Right renal cortex interstitium (tissue), 3 donors: ENCODE measurements at places on chromosomes 3 and 15. TPM values are rescaled to one million over a fixed set of nuclear protein-coding genes. Genes with fewer than 3 reads are reported as not detected.

ZNF770 gene
- 68.7 TPM for polyA plus RNA-seq

PIERCE2 gene
- polyA plus RNA-seq: 6.7 TPM

BSN gene
- polyA plus RNA-seq: 0.93 TPM

SPINK8 gene
- polyA plus RNA-seq: not detected

PCLAF gene
- polyA plus RNA-seq: 37.3 TPM

CASR gene
- 21.2 TPM for polyA plus RNA-seq

GOLGA6D gene
- polyA plus RNA-seq: not detected

GHSR gene
- polyA plus RNA-seq: not detected

SUSD5 gene
- polyA plus RNA-seq: 5.6 TPM

CRABP1 gene
- 53.8 TPM for polyA plus RNA-seq

CATSPER2 gene
- 4.0 TPM for polyA plus RNA-seq

OXTR gene
- 0.80 TPM for polyA plus RNA-seq

GABRR3 gene
- not detected for polyA plus RNA-seq

TOMM70 gene
- 73.2 TPM for polyA plus RNA-seq

RPL39L gene
- 19.2 TPM for polyA plus RNA-seq

IL20RB gene
- 0.46 TPM for polyA plus RNA-seq

HCLS1 gene
- 7.4 TPM for polyA plus RNA-seq

ANKRD34C gene
- 0.04 TPM for polyA plus RNA-seq

SGO1 gene
- 9.4 TPM for polyA plus RNA-seq

PRR20G gene
- not detected for polyA plus RNA-seq

GOLGA6L4 gene
- polyA plus RNA-seq: 11.5 TPM

CSTA gene
- polyA plus RNA-seq: 1.2 TPM

CXCR6 gene
- polyA plus RNA-seq: 0.27 TPM

C3orf20 gene
- polyA plus RNA-seq: 0.32 TPM

CACNA2D2 gene
- polyA plus RNA-seq: 16.1 TPM

VPS39 gene
- polyA plus RNA-seq: 61.4 TPM

GRIP2 gene
- polyA plus RNA-seq: 0.90 TPM

STAC gene
- 6.6 TPM for polyA plus RNA-seq

THRB gene
- 27.1 TPM for polyA plus RNA-seq

UTS2B gene
- 0.68 TPM for polyA plus RNA-seq

RAD51 gene
- polyA plus RNA-seq: 13.3 TPM

RNF123 gene
- polyA plus RNA-seq: 38.2 TPM

CDC25A gene
- 11.2 TPM for polyA plus RNA-seq

TMEM40 gene
- 2.0 TPM for polyA plus RNA-seq

TLR9 gene
- not detected for polyA plus RNA-seq

ACVR2B gene
- 15.4 TPM for polyA plus RNA-seq

DAZL gene
- not detected for polyA plus RNA-seq

IL12A gene
- polyA plus RNA-seq: 0.85 TPM

CLSTN2 gene
- polyA plus RNA-seq: 1.5 TPM

ACTC1 gene
- 9.6 TPM for polyA plus RNA-seq

FEZF2 gene
- polyA plus RNA-seq: not detected

C3orf22 gene
- polyA plus RNA-seq: 0.11 TPM

TMEM207 gene
- polyA plus RNA-seq: 21.4 TPM

NPHP3 gene
- polyA plus RNA-seq: 36.2 TPM

SELENOK gene
- 88.2 TPM for polyA plus RNA-seq

DNAJA4 gene
- polyA plus RNA-seq: 23.3 TPM

CCR8 gene
- polyA plus RNA-seq: not detected

GPR149 gene
- not detected for polyA plus RNA-seq

ITIH3 gene
- 6.0 TPM for polyA plus RNA-seq

RNF7 gene
- polyA plus RNA-seq: 111 TPM

NAA50 gene
- 145 TPM for polyA plus RNA-seq

RPL35A gene
- polyA plus RNA-seq: 1,654 TPM

ZPLD1 gene
- polyA plus RNA-seq: 0.82 TPM

C2CD4A gene
- 0.35 TPM for polyA plus RNA-seq

GOLGA6A gene
- polyA plus RNA-seq: 0.04 TPM

PEX5L gene
- 0.50 TPM for polyA plus RNA-seq

MUC20 gene
- polyA plus RNA-seq: 18.8 TPM

CELSR3 gene
- polyA plus RNA-seq: 0.74 TPM
